Ovary (tissue), 10 donors: ENCODE measurements at places on chromosomes 6 and 20.

- no peak overlapping the region for H3K4me3 ChIP-seq
- peaks cover 5% of the 10 kb centered on the region for H3K4me1 ChIP-seq
- no peak for DNase-seq
Observed at GRCh38 chr6:22447249-22448196, 121.8 kb upstream of the HDGFL1 start.

GRCh38 chr20:8118760-8119159 is 13.3 kb upstream of the PLCB1 start:
- DNase-seq = no peak
- no peaks in the 10 kb centered on the region for H3K36me3 ChIP-seq

DNA sequence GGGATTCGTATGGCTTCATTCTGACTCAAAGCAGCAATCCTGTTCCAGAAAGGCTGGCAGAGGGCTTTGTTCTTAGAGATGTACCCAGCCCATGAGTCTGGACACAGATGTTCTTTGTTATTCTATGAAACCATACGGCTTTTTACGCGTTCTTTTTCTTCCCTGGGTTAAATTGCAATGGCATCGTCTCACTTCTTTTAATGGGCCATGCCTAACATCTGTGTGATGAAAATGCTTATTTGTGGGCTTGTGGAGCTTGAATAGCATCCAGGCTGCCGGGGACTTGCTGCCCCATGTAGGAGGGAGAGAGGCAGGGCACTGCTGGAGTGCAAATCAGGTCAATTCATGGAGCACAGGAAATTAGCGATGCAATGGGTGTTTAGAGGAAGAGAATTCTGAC is 19.4 kb downstream of the FAM50B start:
- no peak overlapping the region for H3K4me3 ChIP-seq
- H3K36me3 ChIP-seq = no peaks in the 10 kb centered on the region
- no peak for DNase-seq

GRCh38 chr6:110689275-110689935 is 125.9 kb downstream of the CDK19 start:
- H3K27me3 ChIP-seq = no peaks in the 10 kb centered on the region
- no peak overlapping the region for H3K4me3 ChIP-seq
- H3K27ac ChIP-seq = no peak overlapping the region
- no peaks in the 10 kb centered on the region for H3K36me3 ChIP-seq
- no peaks in the 10 kb centered on the region for H3K4me1 ChIP-seq

DNA sequence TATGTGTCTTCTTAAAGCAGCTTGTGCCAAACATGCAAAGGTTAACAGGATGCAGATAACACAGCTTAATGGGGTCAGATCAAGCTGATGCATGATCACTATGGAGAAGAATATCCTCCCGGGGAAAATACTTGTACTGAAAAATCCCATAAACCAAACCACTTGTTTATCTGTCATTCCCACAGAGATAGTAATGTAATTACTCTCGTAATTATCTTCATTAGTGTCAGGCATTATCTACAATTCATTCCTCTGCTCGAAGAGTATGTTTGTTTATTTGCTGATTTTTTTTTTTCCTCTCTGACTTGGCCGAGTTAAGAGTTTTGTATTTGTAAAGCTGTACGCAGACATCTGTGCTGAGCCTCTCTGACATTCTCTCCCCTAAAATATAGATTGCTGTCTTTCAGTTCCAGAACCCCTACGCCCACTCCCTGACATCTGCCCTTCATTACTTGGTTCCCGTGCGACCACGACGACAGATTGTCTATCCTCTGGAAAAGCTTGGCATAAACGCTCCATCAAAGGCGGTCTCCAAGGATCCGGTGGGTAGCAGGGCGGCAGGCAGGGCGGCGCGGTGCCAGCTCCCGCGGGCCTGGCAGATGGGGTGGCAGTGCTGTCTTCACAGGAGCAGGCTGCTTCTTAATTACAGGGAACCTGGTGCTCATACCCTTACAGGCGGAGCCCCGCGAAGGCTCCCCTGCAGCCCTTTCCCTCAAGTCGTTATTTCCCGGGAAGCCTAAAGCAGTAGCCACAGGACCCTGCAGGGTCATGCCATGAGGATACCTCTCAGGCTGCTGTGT is 147.2 kb downstream of the CFAP61 start:
- no peaks in the 10 kb centered on the region for H3K36me3 ChIP-seq
- H3K27ac ChIP-seq = no peak overlapping the region
- no peaks in the 10 kb centered on the region for H3K27me3 ChIP-seq
- DNase-seq = no peak
- H3K4me1 ChIP-seq = no peaks in the 10 kb centered on the region
- no peak overlapping the region for H3K4me3 ChIP-seq

GRCh38 chr20:17298171-17298570 is 71.3 kb downstream of the PCSK2 start:
- H3K27ac ChIP-seq = no peak overlapping the region
- H3K4me3 ChIP-seq = no peak overlapping the region

GRCh38 chr6:3466488-3467219 is 9.8 kb upstream of the SLC22A23 start:
- no peak for DNase-seq
- no peaks in the 10 kb centered on the region for H3K4me1 ChIP-seq
- H3K4me3 ChIP-seq = no peak overlapping the region
- no peak overlapping the region for H3K27ac ChIP-seq
- no peaks in the 10 kb centered on the region for H3K36me3 ChIP-seq
- H3K27me3 ChIP-seq = no peaks in the 10 kb centered on the region

DNA sequence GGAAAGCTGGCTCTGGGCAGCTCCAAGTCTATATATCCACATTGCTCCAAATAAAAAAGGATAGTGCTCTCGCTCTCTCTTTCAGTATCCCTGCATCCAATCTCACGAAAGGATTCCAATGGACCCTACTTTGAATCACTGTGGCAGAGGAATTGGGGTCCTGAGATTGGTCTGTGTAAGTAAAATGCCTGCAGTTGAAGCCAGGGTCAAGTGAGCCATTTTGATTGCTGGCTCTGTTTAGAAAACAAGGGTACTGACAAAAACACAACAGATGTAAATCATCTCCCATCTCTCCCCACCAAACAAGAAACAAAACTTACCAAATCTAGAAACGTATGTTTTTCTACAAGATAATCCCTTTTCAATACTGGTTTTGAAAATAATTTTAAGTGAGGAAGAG is 45.6 kb downstream of the RSPO3 start:
- H3K27ac ChIP-seq = no peak overlapping the region
- no peaks in the 10 kb centered on the region for H3K36me3 ChIP-seq
- DNase-seq = no peak

- H3K27ac ChIP-seq = no peak overlapping the region
- no peak for DNase-seq
- no peak overlapping the region for H3K4me3 ChIP-seq
- H3K4me1 ChIP-seq = peaks cover 9% of the 10 kb centered on the region
Observed at GRCh38 chr6:167104388-167104787, 18.5 kb upstream of the CCR6 start.

- DNase-seq = no peak
- no peaks in the 10 kb centered on the region for H3K4me1 ChIP-seq
- H3K27ac ChIP-seq = no peak overlapping the region
- H3K4me3 ChIP-seq = no peak overlapping the region
- no peaks in the 10 kb centered on the region for H3K36me3 ChIP-seq
Observed at GRCh38 chr20:51183451-51183850, 160.5 kb upstream of the KCNG1 start.

- H3K4me1 ChIP-seq = no peaks in the 10 kb centered on the region
- no peak overlapping the region for H3K27ac ChIP-seq
- H3K36me3 ChIP-seq = no peaks in the 10 kb centered on the region
- H3K4me3 ChIP-seq = no peak overlapping the region
Observed at GRCh38 chr20:56605261-56605996, 23.7 kb upstream of the TFAP2C start.

DNA sequence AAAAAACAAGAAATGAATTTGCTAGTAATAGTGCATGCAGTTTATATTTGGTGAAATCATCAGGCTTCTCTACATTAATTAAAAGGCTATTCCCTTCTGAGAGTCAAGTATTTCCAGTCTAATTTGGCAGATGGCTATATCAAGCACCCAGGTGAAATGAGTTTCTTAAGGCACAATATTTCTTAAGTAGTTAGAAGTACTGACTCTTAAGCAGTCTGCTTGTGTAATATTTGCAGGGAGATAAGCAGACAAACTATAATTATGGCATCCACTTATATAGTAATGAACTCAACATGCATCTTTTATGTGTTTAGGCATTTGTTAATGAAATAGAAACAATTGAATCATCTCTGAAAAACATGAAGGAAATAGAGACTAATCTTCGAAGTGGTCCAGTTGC is 189.2 kb downstream of the UTRN start:
- H3K27ac ChIP-seq = no peak overlapping the region
- no peak overlapping the region for H3K4me3 ChIP-seq
- no peaks in the 10 kb centered on the region for H3K27me3 ChIP-seq
- DNase-seq = no peak

DNA sequence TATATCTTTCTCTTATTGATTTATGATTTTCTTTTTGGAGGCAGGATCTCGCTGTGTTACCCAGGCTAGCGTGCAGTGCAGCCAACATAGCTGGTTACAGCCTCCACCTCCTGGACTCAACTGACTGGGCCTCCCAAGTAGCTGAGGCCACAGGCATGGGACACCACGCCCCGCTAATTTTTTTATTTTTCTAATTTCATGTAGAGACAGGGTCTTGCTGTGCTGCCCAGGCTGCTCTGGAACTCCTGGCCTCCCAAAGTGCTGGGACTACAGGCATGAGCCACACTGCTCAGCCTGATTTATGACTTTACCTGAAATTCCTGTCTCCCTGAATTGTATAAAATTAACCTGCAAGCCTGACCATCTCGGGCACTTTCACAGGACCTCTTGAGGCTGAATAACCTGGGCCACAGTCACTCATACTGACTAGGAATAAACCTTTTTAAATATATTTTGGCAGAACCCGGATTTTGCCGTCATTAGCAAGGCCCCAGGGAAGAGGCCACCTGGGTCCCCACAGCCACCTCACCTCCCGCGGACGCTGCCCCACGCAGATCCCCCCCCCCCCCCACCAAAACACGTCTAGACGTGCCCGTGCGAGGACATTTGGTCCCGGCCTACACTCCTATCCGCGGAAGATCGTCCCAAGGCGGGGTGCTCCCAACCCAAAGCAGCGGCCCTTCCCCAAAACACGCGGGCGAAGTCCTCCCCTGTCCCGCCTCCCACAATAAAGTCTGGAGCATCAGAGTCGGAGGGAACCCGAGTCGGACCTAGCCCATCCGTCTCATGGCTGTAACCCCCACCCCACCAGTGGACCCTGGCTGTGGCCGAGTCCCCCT is 902 bp downstream of the ZNF337 start:
- H3K36me3 ChIP-seq = no peaks in the 10 kb centered on the region
- DNase-seq = no peak
- no peaks in the 10 kb centered on the region for H3K4me1 ChIP-seq
- no peaks in the 10 kb centered on the region for H3K27me3 ChIP-seq
- peak overlapping the region; percentile 54 for H3K4me3 ChIP-seq

DNA sequence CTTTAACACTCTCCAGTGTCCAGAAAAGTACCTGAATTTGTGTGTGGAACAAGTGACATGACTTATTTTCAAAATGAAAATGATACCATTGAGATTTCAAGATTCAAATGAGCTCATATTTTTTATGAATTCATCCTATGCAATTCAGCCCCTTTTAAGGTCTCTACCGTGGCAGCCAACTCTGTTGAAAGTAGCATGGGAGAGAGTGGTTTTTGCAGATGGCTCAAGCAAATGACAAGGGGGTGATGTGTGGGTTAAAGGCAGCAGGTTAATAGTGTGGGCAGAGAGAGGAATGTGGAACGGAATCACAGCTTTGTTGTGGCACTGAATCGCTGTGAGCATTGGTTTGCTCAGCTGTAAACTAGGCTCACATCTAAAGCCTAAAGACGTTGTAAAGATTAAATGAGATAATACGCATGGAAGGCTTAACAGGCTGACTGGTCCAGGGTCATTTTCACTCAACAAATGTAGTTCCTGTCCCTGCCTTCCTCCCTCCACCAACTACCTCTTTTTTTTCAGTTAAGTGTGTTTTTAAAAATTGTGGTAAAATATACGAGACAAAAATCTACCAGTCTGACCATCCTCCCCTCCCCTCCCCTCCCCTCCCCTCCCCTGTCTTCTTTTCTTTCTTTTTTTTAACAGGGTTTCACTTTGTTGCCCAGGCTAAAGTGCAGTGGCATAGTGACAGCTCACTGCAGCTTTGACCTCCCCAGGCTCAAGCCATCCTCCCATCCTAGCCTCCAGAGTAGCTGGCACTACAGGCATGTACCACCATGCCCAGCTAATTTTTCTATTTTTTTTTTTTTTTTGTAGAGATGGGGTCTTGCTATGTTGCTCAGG is 114.7 kb upstream of the ZNF217 start:
- no peak overlapping the region for H3K27ac ChIP-seq
- no peaks in the 10 kb centered on the region for H3K27me3 ChIP-seq
- peaks cover 8% of the 10 kb centered on the region for H3K4me1 ChIP-seq
- H3K36me3 ChIP-seq = no peaks in the 10 kb centered on the region
- no peak overlapping the region for H3K4me3 ChIP-seq

GRCh38 chr6:5469101-5469846 is 208.0 kb downstream of the FARS2 start:
- no peak for DNase-seq
- no peak overlapping the region for H3K27ac ChIP-seq
- no peaks in the 10 kb centered on the region for H3K36me3 ChIP-seq

DNA sequence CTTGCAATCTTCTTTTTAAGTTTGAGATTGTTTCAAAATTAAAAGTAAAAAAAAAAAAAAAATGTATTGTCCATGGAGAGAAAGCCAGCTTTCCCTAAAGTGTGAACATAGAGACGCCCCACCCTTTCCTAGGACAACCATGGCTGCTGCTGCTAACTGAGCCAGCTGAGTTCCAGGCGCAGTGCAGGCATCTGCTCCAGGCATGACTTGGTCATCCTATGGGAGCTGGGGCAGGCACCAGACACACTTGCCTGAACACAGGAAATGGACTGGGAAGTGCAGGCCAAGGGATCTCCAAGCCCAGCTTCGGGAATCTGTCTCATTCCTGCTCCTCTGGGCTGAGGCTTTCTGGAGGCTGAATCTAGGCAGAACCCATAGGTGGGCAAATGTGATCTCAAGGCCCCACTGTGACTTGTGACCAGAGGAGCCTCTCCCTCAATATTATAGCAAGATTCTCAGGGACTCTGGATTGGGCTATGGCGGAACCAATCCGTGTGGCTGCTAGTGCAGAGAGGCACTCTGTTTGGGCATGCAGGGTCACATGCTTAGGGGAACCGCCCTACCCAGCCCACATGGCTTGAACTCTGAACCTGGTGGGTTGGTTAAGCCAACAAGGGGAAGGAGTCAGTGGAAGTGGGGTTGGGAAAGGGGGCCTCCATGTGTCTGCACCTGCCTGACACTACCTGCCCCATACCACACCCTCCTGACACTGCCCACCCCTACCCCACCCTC is 138.2 kb upstream of the CST7 start:
- no peak for DNase-seq
- no peaks in the 10 kb centered on the region for H3K4me1 ChIP-seq
- H3K4me3 ChIP-seq = no peak overlapping the region

GRCh38 chr6:129957941-129958898 is 60.2 kb upstream of the L3MBTL3 start:
- H3K36me3 ChIP-seq = no peaks in the 10 kb centered on the region
- no peak overlapping the region for H3K27ac ChIP-seq
- no peaks in the 10 kb centered on the region for H3K4me1 ChIP-seq
- no peaks in the 10 kb centered on the region for H3K27me3 ChIP-seq
- H3K4me3 ChIP-seq = no peak overlapping the region

- H3K36me3 ChIP-seq = no peaks in the 10 kb centered on the region
- DNase-seq = no peak
- H3K27me3 ChIP-seq = no peaks in the 10 kb centered on the region
- H3K27ac ChIP-seq = no peak overlapping the region
- H3K4me3 ChIP-seq = no peak overlapping the region
Observed at GRCh38 chr6:23445157-23445710, 680.8 kb upstream of the NRSN1 start.
